Activated B cell treated with CpG ODN at 0.5 μM for 24 hours (primary cell): ENCODE measurements at places on chromosomes 12 and 14. TPM values are rescaled to one million over a fixed set of nuclear protein-coding genes. Genes with fewer than 3 reads are reported as not detected.
A peak's percentile ranks its signal among the peaks of the same experiment; 100 is the strongest.

DNA sequence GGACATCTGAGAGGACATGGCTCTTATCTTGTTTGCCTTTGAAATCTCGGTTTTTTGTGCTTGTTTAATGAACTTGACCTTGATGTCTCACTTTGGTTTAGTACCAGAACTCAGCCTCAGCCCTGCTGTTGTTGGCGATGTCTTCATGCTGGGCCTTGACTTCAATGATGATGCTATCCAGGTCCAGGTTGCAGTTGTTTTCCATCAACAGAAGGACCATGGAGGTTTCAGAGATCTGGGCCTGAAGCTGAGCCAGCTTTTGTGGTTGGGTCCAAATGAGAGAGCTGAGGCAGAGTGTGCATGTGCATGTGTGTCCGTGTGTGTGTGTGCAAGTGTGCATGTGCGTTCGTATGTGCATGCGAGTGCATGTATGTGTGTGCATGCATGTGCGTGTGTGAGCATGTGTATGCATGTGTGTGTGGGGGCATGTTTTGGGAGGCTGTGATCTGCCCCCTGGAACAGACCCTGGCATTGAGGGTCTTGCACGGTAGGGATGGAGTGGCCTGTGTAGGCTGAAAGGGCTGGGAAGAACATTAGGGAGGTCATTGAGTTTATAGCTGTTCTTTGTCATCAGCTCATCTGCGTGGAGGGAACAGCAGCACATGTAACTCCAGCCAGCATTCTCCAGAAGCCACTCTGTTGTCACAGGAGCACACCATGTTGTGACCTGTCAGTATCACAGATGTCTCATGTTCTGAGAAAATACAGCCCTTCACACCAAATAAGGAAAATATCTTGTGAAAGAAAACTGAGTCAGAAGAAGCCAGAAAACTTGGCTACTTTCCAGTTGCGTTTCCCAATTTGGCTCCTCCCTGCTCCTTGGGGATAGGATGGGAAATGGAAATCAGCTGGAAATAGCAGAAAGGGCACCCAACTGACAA lies 10.0 kb upstream of the KRT82 start:
- H3K4me3 ChIP-seq: no peak overlapping the region
- H3K36me3 ChIP-seq: no peaks in the 10 kb centered on the region
- no peak for DNase-seq
- no peaks in the 10 kb centered on the region for H3K4me1 ChIP-seq
- peaks cover 12% of the 10 kb centered on the region for H3K27me3 ChIP-seq

GRCh38 chr12:46369095-46369473 lies 3.5 kb downstream of the SLC38A2 start:
- no peaks in the 10 kb centered on the region for H3K27me3 ChIP-seq
- H3K4me1 ChIP-seq: peaks cover 61% of the 10 kb centered on the region
- no peak for DNase-seq
- H3K36me3 ChIP-seq: peaks cover 78% of the 10 kb centered on the region
- H3K27ac ChIP-seq: peak overlapping the region; percentile 18
- peak overlapping the region; percentile 28 for H3K4me3 ChIP-seq

- peaks cover 58% of the 10 kb centered on the region for H3K36me3 ChIP-seq
- no peak for DNase-seq
- H3K4me1 ChIP-seq: peaks cover 19% of the 10 kb centered on the region
- H3K27me3 ChIP-seq: no peaks in the 10 kb centered on the region
Observed at GRCh38 chr14:100278702-100279101, 27.5 kb downstream of the SLC25A29 start.

DNA sequence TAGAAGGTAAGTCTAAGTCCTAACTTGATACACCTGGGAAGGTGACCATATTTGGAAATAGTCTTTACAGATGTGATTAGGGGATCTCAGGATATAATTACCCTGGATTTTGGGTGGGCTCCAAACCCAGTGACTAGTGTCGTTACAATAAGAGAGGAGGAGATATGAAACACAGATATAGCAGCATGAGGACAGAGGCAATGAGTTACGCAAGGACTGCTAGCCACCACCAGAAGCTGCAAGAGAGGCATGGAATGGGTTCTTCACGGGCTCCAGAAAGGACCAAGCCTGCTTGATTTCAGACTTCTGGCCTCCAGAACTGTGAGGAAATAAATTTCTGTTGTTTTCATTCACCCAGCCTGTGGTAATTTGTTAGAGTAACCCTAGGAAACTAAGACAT lies 28.6 kb downstream of the FGFR1OP2 start:
- H3K4me1 ChIP-seq: peaks cover 11% of the 10 kb centered on the region
- no peak overlapping the region for H3K4me3 ChIP-seq
- H3K27me3 ChIP-seq: no peaks in the 10 kb centered on the region

GRCh38 chr14:88488081-88488480 lies 66.7 kb downstream of the PTPN21 start:
- no peak overlapping the region for H3K27ac ChIP-seq
- peaks cover 2% of the 10 kb centered on the region for H3K4me1 ChIP-seq
- H3K36me3 ChIP-seq: no peaks in the 10 kb centered on the region
- no peak overlapping the region for H3K4me3 ChIP-seq
- DNase-seq: no peak
- peaks cover 3% of the 10 kb centered on the region for H3K27me3 ChIP-seq

GRCh38 chr14:28163233-28163632 lies 603.4 kb upstream of the FOXG1 start:
- H3K27me3 ChIP-seq: no peaks in the 10 kb centered on the region
- no peaks in the 10 kb centered on the region for H3K4me1 ChIP-seq
- no peak overlapping the region for H3K27ac ChIP-seq

DNA sequence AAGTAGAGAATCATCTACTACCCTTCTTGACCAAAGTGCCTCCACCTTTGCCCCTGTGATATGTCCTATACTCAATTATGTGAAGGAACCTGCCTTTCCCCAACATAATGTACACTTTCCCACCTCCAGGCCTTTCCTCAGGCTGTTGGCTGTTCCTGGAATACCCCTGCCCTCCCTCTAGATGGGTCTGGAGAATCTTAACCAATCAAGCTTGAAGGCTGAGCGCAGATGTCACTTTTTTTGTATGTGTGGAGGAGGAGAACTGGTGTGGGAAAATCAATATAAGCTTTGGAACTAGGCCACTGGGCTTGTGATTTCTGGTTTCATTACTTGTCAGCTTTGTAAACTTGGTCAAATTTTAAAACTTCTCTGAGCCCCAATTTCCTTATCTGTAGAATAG lies 4.7 kb downstream of the BMAL2 start:
- no peak overlapping the region for H3K27ac ChIP-seq
- H3K36me3 ChIP-seq: peaks cover 2% of the 10 kb centered on the region
- no peak overlapping the region for H3K4me3 ChIP-seq
- DNase-seq: no peak

DNA sequence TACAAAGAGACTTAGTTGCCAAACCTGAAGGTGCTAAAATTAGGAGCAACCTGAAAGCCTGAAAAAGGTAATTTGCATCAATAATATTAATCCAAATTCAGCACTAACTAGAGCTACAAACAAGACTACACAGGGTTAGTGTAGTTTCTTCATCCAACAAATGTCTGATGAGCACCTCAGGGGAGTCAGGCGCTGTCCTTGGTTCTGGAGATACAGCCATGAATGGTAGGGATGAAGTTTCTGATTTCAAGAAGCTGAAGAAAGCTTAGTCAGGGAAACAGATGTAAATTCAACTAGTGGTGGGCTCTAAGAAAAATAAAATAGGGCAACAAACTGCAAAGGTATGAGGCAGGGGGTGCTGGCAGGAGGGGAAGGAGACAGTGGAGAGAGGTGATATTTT lies 266.3 kb downstream of the GLT1D1 start:
- no peaks in the 10 kb centered on the region for H3K27me3 ChIP-seq
- H3K27ac ChIP-seq: no peak overlapping the region
- no peak overlapping the region for H3K4me3 ChIP-seq
- H3K4me1 ChIP-seq: no peaks in the 10 kb centered on the region
- DNase-seq: no peak
- H3K36me3 ChIP-seq: no peaks in the 10 kb centered on the region

Gene FOXN4
- total RNA-seq: not detected in 2 replicates

Gene SETD1B
- total RNA-seq: 36.0 and 40.3 TPM in 2 replicates

DNA sequence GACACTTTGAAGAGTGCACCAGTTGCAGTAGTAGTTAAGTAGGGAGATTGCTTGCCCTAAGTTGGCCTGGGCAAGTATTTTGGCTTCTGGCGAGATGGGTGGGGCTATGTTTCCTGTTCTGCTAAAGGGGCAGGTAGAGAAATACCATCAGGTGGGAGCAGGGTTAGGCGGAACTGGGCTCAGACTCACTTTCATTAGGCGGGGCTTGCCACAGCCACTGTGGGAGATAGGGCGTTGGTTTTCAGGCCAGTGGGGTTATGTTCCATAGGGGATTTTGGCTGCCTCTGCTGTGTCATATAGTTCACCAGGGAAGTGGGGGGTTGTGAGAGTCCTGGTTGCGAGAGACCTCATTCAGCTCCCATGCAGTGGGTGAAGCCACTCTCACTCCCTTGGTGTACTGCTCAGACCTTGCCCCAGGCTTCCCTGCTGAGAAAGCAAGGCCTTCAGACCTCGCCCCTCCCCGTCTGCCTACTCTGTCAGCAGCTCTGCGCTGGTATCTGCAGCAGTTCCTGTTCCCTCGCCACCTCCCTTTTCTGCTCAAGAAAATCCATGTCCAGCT lies 43.3 kb downstream of the AEBP2 start:
- DNase-seq: no peak
- H3K4me1 ChIP-seq: peaks cover 31% of the 10 kb centered on the region
- H3K27ac ChIP-seq: peak overlapping the region; percentile 56
- no peaks in the 10 kb centered on the region for H3K27me3 ChIP-seq

Gene KIF5A
- 0.13 and 0.15 TPM in 2 replicates for total RNA-seq

Gene KCNMB4
- total RNA-seq: 0.71 and 0.86 TPM in 2 replicates

- H3K4me1 ChIP-seq: no peaks in the 10 kb centered on the region
- H3K27me3 ChIP-seq: no peaks in the 10 kb centered on the region
- H3K27ac ChIP-seq: no peak overlapping the region
- H3K36me3 ChIP-seq: no peaks in the 10 kb centered on the region
- no peak overlapping the region for H3K4me3 ChIP-seq
- DNase-seq: no peak
Observed at GRCh38 chr12:1013618-1014489, 22.8 kb downstream of the ERC1 start.

Gene HOTAIR
- not detected in 2 replicates for total RNA-seq

Gene BEST3
- total RNA-seq: not detected in 2 replicates

Gene DGLUCY
- 76.7 and 92.7 TPM in 2 replicates for total RNA-seq

Gene CRIP1
- total RNA-seq: 112 and 129 TPM in 2 replicates

- no peak overlapping the region for H3K4me3 ChIP-seq
- H3K36me3 ChIP-seq: no peaks in the 10 kb centered on the region
- H3K27me3 ChIP-seq: no peaks in the 10 kb centered on the region
- peaks cover 55% of the 10 kb centered on the region for H3K4me1 ChIP-seq
- DNase-seq: no peak
- H3K27ac ChIP-seq: peak overlapping the region; percentile 87
Observed at GRCh38 chr12:111353603-111354295, 15.1 kb downstream of the PHETA1 start.

DNA sequence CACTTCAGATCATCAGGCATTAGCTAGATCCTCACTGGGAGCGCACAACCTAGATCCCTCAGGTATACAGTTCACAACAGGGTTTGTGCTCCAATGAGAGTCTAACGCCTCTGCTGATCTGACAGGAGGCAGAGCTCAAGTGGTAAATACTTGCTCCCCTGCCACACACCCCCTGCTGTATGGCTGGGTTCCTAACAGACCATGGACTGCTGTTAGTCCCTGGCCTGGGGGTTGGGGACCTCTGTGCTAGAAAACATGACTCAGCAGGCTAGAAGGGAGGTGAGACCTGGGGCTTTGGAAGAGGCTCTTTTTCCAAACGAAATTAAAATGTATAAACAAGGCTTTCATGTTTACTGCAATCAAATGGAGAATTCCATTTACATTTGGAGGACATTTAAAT lies 691.1 kb downstream of the FLRT2 start:
- H3K4me1 ChIP-seq: no peaks in the 10 kb centered on the region
- no peaks in the 10 kb centered on the region for H3K36me3 ChIP-seq
- no peaks in the 10 kb centered on the region for H3K27me3 ChIP-seq
- DNase-seq: no peak
- no peak overlapping the region for H3K4me3 ChIP-seq

DNA sequence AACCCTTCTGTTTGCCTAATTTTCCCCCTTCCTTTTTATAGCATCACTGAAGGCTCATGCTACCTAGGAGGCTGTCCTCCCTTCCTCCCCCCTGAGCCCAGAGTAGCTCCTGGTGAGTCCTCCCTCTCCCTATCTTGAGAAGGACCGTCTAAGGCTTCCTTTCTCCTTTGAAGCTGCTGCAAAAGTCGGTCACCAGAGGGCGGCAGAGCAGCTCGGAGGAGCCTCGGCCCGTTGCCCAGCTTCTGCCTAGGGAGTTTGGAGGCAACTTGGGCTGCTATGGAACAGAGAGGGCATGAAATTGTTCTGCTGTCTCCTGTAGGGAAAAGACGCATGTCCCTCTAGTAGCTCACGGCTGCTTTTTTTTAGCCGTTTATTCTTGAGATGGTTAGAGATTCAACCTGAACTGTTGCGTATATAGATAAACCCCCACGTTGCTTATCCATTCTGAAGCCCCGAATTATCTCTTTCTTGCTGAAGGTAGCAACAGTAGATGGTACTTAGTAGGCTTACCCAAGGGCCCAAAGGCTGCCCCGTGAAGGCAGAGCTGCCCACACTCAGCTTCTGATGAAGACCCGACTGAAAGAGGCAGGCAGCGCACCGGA lies 5.7 kb downstream of the WNT5B start:
- H3K4me1 ChIP-seq: peaks cover 17% of the 10 kb centered on the region
- no peaks in the 10 kb centered on the region for H3K36me3 ChIP-seq
- H3K27me3 ChIP-seq: peaks cover 26% of the 10 kb centered on the region
- no peak overlapping the region for H3K4me3 ChIP-seq

Gene RILPL2
- 11.2 and 12.2 TPM in 2 replicates for total RNA-seq
